Nucleus accumbens (tissue), 56 donors: ENCODE measurements at places on chromosomes 1 and 21.

DNA sequence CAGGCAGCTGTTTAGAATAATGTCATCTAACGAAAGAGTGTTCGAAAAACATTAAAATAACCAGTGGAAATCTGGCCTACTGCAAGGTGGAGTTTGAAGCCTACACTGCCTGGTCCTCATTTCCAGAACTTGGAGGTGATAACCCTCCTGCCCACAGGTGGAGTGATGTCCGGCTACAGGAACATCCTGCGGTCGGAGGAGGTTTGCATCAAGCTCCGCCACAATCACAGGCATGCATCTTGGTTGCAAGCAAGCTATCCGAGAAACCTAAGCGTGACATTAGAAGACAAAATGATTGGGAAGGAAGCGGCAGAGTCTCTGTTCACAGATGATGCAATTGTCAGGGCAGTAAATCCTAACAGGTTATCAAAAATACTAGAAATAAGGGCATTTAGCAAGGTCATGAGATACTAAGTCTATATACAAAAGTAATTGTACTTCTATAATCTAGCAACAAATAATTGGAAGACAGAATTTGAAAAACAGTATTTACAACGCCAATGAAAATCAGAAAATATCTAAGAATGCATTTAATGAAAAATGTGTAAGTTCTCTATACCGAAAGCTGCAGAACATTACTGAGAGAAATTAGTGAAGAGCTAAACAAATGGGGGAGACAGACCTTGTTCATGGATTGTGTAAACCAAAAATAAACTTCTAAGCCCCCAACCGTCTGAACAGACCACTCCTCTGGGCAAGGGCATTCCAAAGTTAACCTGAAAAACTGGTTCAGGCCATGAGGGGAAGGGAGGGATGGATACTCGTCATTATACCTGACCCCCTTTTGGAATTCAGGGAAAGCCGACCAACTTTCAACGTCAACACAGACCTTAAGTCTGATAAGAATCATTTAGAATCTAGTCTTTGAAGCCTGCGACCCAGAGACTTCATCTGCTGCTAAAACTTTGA is 4.7 kb upstream of the SLC19A1 start:
- DNase-seq: no peak

GRCh38 chr1:37290718-37291117 is 183.7 kb upstream of the ZC3H12A start:
- DNase-seq: no peak

GRCh38 chr1:225754940-225755641 is 22.5 kb upstream of the SRP9 start:
- no peak for DNase-seq

GRCh38 chr1:55131801-55132200 is 83.4 kb downstream of the USP24 start:
- no peak for DNase-seq

DNA sequence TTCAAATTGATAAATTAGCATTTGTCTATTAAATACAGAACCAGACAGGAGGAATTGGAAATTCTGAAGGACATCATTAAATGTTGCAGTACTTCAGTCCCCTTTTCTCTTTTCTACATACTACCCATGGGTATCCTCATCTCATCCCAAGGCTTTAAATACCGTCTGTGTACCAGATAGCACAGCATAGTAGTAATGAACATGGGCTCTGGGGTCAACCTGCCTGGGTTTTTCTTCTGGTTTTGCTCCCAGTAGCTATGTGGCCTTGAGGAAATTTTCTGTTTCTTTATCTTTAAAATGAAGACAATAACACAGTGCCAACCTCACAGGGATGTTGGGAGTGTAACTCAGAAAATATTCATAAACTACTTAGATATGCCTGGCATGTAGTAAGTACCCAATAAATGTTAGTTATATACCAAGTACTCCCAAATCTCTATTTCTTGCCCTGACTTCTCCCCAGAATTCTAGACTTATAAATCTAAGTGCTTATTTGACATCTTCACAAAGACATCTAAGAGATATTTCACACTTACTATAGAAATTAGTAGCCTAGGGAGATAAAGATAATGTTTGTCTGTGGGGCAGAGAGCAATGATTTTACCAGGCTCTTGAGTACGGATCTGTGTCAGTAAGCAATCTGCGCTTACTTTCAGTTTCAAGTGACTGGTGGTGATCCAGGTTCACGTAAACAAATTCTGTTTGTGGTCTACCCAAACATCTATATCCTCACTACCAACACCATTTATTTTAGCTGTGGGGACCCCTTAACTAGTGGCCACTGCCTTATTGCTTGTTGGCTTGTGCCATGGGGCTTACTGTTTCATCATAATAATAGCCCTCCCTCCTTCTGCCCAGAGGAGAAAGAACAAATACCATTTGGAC is 37.3 kb downstream of the VANGL2 start:
- DNase-seq: no peak

DNA sequence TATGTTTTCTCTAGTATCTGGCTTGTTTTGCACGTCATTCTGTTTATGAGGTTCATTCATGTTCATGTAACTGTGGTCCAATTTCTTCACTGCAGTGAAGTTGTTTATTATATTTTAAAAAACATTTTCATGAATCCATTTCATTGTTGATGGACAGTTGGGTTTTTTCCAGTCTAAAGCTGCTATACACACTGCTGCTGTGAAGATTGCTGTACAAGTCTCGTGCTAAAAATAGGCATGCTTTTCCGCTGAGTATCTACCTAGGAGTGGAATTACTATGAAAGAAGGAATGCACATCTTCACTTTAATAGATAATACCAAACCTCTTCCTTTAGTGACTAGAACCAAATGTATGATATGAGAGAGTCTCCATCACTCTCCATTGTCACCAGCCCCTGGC is 49.0 kb upstream of the ETS2 start:
- DNase-seq: no peak

GRCh38 chr1:208614610-208615009 is 370.4 kb upstream of the PLXNA2 start:
- DNase-seq: no peak

DNA sequence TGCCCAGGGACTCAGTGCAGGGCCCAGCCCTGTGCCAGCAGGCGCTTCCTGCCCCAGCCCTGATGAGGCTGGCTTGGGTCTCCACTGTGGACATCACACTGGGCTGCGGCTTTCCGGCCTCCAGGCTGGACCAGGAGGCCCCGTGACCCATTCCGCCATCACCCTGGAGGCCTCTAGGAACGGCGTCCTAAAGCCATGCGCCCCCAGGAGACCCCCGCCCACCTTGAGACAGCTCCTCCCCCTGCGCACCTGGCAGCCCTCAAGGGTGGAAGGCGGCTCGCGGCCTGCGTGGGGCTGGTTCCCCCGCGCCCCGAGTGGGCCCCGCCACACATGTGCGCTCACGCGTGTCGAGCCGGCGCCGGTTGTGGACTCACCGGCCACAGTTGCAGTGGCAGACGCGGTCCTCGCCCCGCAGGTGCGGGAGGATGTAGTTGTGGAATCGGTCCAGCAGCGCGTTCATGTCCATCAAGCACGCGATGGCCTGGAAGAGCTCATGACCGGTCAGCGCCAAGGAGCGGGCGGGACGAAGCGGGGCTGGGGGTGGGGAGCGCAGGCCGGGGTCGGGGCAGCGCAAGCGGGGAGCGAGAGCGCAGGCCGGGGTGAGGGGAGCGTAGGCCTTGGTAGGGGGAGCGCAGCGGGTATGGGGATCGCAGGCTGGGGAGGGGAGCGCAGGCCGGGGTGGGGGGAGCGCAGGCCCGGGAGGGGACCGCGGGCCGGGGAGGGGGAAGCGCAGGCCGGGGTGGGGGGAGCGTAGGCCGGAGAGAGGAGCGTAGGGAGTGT is 924 bp downstream of the TMEM240 start:
- no peak for DNase-seq

- no peak for DNase-seq
These were observed 18.5 kb downstream of the NPHP4 start for GRCh38 chr1:5973771-5974170.

GRCh38 chr21:16476056-16476825 is 746.5 kb downstream of the USP25 start:
- DNase-seq: no peak

- DNase-seq: no peak
These were observed 3.0 kb downstream of the PRKCZ start for GRCh38 chr1:2053217-2053616.

DNA sequence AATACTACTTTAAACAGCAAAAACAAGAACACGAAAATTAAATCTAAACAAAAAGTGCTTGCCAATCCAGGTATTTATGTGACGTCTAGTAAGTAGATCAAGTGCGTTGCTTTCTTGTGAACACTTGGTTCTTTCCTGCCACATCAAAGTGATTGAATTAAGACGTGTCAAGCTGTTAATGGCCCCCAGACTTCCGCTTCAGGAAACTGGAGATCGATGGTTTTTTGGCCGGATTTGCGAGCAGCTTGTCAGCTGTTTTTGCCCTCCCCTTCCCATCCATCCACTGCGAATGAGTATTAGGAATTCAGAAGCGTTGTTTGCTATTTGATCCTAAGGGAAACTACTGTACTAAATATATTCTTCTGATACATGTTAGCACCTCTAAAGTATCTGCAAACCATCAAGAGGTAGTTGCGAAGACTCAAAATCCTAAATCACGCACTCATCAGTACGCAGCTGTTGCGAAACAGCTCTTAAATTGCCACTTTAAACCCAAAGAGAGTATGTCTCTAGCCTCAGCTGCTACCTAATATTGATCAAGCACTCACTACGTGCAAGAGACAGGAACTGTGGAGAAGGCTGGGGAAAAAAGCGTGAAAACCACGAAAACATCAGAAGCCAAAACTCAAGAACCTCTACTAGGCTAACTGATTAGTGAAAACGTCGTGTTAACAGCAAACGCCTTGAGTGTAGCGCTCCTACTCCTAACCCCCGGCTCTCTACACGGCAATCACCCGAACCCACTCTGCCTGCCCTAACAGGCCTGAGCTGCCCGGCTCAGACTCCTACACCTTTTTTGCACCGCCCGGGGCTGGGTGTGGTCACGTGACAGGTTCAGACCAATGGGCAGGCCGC is 473 bp upstream of the BRDT start:
- no peak for DNase-seq

GRCh38 chr1:232568331-232568852 is 61.5 kb downstream of the SIPA1L2 start:
- DNase-seq: no peak

DNA sequence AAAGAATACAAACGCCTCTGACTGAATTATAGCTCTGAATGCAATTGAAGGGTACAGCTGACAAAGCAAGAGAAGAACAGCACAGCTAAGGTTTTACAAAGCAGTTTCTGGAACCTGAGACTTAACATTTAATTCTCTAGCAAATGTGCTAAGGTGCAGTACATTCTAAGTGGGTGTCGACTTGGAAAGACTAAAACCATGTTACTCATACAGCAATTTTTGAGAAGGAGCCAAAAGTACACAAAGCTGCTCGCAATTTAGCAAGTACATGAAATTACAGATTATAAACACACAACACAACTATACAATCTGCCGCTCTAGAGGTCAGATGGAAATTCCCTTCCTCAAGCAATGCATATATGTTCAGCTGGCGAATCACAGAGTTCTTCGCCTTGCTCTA is 121.9 kb downstream of the TIAM1 start:
- no peak for DNase-seq

DNA sequence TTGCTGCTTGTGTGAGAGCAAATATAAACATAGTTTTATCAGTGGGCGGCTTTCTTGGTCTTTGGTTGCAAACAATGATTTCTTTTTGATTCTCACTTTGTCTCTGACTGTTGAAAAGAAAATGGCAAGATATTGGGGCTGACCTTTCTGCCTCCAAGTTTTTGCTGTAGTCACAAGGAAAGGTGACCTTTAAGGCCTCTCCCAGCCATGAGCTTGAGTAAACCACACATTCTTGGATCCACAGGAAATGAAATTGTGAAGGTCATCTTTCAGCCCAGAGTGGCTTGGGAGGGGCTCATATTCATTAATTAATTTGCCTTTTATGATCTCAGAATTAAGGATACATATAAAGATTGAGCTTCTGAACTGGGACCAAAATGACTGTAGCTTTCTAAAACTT is 241.6 kb downstream of the BACH1 start:
- no peak for DNase-seq

- DNase-seq: no peak
These were observed 58.4 kb upstream of the PAX7 start for GRCh38 chr1:18572022-18572880.

DNA sequence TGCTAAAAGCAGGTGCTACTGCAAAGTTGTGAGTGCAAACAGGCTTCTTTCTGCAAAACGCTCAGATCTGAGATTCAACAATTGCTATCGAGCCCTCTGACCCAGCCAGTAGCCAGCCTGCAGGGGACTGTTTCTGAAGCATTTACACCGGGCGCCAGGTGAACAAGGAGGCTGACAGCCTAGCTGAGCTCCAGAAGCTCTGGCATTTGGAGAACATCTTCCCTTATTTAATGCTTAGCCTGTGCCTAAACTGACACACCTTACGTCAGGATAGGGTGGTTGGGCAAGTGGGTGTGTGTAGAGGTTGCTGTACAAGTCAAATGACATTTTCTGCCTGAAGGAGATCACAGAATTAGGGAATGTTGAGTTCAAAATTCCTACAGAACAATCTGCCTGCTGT is 15.8 kb upstream of the PLA2G2C start:
- DNase-seq: no peak

DNA sequence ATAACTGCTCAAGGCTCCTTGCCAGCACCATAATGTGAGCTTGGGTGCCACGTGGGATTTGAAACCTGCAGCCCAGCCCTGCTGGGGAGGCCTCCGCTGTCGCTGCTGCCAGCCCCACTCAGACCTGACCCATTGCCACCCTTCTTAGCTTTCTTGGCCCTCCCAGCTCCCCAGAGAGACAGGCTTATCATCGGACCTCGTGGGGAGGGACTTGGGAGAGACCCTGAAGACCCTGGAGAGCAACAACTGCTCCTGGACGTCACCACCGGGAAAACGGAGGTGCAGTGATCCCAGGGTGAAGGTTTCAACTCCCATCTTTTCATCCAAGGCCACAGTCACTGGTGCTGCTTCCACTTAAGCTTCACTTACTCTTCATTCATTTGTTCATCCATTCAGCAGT is 596.1 kb downstream of the PTPRU start:
- no peak for DNase-seq

DNA sequence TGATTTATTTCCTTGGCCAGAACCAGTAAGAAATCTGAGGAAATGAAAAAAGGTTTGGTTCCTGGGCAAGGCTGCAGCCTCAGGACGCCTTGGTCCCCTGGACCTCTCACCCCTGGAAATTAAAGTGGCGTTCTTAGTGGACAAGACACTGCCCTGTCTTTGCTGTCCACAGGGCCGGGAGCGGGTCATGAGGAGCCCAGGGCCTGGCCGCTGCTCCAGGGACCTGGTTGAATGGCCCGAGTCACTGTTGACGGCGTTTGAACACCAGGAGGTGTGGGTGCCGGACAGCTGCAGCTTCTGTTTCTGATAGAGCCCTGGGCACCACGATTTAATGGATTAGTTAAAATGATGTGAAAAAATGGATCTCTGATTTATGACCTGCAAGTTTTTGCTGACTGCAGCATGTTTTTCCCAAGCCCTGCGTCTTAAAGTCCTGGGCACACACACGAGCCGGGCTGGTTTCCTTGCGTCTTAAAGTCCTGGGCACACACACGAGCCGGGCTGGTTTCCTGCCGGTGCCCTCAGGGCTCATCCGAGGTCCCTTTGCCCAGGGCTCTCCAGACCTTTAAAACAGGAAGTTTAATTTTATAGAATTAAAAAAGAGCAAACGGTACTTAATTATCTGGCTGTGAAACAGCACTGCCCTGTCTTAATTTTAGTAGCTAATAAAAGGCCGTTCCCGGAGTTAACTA is 74.1 kb upstream of the ACTRT2 start:
- DNase-seq: no peak

- no peak for DNase-seq
These were observed 63.9 kb upstream of the DISP3 start for GRCh38 chr1:11414926-11415538.

- no peak for DNase-seq
These were observed 464 bp downstream of the ACBD6 start for GRCh38 chr1:180501865-180502360.

- DNase-seq: no peak
These were observed 3.0 kb downstream of the PEAR1 start for GRCh38 chr1:156896490-156897033.
